NCI-H2081 (cell line): ENCODE measurements at places on chromosomes 7 and 10.

- peak; percentile 85 for DNase-seq
These were observed 257.3 kb downstream of the BMPER start for GRCh38 chr7:34162677-34163076.

- DNase-seq, result peak; percentile 69
These were observed 237.8 kb downstream of the SEMA3E start for GRCh38 chr7:83410989-83411591.

DNA sequence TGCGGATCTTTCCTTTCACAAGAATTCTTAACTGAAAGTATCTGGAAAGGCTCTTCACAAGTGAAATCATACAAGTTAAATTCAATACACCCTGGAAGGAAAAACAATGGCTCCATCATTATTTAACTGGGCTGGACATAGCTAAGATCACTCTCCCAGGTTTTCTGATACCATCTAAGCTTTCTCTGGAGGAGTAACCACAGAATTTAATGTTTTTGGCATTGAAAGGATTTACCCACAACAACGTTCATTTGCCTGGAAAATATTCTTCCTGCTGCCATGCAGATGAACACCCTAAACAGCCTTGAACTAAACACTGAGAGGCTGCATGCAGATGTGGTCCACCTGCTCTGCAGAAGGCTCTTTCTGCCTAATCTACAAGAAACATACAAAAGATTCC, 4.3 kb downstream of the NEBL start:
- DNase-seq, result no peak

DNA sequence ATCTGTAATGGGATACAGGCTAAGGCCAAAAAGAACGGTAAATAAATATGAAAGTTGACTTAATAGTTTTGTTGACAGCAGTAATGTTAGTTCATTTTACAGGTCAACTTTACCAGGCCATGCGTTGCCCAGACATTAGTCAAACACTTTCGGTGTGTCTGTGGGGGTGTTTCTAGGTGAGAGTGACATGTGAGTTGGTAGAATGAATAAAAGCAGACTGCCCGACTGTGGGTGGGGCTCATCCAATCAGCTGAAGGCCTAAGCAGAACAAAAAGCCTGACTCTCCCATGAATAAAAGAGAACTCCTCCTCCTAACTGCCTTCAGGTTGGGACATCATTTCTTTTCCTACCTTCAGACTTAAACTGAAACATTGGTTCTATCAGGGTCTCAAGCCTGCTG, 132.3 kb downstream of the MTPAP start:
- DNase-seq, result no peak
